Left kidney (tissue), 8 donors: ENCODE measurements at places on chromosomes 16 and 17.
A peak's percentile ranks its signal among the peaks of the same experiment; 100 is the strongest.

DNA sequence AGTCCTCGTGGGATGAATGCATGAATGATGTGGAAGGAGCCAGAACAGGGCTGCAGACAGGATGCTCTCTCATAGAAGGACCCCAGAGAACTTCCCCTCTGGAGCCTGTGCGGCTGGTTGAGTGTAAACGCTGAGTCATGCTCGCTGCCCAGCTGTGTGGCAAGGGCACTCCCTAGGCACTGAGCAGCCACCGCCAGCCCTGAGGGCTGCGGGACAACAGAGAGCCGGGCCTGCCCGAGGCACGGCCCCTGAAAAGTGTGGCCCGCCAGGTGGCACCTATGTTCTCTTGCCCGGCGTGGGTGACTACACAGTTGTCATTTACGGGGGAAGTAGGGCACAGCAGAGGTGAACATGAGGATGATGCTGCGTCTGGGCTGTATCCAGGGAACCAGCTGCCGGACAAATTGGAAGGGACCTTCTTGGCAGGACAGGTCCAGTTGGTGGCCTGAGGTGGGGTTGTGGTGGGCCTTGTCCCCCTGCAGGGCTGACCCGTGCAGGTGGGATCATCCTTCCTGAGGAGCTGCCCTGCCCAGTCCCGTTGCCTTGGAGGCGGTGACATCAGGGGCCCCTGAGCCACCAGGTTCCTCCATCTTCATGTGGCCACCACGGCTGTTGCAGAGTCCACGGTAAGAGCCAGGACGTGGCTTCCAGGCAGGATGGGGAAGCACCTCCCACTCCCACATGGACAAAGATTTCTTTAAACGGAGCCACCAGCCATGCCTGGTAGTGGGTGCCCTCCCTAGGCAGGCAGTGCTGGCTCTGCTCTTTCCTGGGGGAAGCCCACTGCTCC lies 94.8 kb upstream of the CBX4 start:
- DNase-seq: no peak

GRCh38 chr17:43714465-43715149 lies 44.0 kb downstream of the SOST start:
- no peak for DNase-seq

GRCh38 chr16:31695667-31696066 lies 168.0 kb downstream of the AHSP start:
- peak; percentile 19 for DNase-seq

GRCh38 chr16:22206842-22207714 lies 1.0 kb downstream of the EEF2K start:
- DNase-seq: no peak

DNA sequence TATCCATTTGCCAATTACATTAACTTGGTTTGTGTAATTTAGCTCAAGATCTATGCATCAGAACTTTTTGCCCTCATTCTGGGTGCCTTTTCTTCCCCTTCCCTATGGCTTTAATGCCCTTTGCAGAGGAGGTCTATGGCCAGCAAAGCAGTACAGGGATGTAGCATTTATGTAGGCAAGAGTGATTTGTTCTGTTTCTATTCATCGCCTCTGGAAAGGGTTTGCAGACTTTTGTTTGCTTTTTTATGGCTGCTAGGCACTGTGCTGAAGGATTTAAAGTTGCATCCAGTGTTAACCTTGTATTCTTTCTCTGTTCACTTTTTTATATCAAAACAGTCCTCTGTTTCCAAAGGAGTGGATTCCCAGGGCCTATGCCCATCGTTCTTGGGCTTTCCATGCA lies 78.0 kb downstream of the ANKFN1 start:
- no peak for DNase-seq

GRCh38 chr16:14013571-14014283 lies 57.4 kb upstream of the MRTFB start:
- DNase-seq: peak; percentile 79

GRCh38 chr16:27341549-27341948 lies 27.8 kb downstream of the IL4R start:
- no peak for DNase-seq

- DNase-seq: no peak
Observed at GRCh38 chr16:951660-952301, 19.0 kb downstream of the LMF1 start.

GRCh38 chr16:54459509-54460262 lies 173.1 kb upstream of the IRX3 start:
- DNase-seq: no peak

- DNase-seq: no peak
Observed at GRCh38 chr17:52170963-52171572, 12.6 kb upstream of the CA10 start.

GRCh38 chr16:83581994-83582747 lies 225.6 kb upstream of the HSBP1 start:
- DNase-seq: no peak

- no peak for DNase-seq
Observed at GRCh38 chr17:44077595-44077909, 7.0 kb downstream of the G6PC3 start.

GRCh38 chr17:64648234-64648633 lies 13.9 kb downstream of the SMURF2 start:
- DNase-seq: no peak

GRCh38 chr17:73311428-73311780 lies 397 bp downstream of the CDC42EP4 start:
- no peak for DNase-seq

DNA sequence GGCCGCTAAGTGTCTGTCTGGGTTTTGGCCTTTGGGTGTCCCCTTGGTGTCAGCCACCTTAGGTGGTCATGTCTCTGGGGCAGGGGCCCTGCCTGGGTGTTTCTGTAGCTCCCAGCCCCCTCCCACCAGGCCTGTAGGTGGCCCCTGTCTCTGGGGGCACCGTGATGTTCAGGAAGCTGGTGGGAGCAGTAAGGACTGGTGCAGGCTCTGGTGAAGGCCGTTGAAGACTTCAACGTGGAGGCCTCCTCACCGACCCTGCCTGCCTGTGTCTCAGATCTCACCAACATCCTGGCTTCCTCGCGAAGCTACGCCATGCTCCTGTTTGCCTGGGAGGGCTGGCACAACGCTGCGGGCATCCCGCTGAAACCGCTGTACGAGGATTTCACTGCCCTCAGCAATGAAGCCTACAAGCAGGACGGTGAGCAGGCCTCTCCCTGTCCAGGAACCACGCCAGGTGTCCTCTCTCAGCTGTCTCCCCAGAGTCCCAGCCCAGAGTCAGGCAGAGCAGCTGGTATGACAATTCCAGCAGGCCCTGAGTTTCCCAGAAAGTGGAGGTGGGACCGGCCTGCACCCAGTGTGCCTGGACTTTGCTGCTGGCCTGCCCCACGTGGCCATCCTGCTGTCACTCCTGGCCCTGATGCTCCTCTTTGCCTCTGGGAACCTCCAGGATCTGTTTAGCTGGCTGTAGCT lies 2.8 kb downstream of the ACE start:
- no peak for DNase-seq

- DNase-seq: no peak
Observed at GRCh38 chr16:25875956-25876598, 184.3 kb downstream of the HS3ST4 start.

GRCh38 chr16:57000271-57001025 lies 11.1 kb downstream of the NLRC5 start:
- no peak for DNase-seq

DNA sequence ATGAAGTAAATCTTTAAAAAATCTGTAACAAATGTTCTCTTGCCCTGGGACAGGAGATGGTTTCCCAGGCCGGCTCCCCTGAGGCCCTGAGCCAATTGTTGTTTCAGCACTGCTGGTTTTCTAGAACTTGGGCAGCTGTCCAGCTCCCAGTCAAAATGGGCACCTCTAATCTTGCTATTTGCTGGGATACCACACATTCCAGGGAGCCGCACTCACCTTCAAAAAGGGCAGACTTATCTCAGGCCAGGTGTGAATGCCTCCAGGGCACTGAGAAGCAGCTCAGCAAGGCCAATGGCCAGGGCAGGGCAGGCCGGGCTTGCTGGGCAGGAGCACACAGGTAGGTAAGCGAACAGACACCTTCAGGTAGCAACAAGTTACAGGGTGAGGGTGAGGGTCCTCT lies 24.4 kb downstream of the TRIM16 start:
- DNase-seq: no peak

DNA sequence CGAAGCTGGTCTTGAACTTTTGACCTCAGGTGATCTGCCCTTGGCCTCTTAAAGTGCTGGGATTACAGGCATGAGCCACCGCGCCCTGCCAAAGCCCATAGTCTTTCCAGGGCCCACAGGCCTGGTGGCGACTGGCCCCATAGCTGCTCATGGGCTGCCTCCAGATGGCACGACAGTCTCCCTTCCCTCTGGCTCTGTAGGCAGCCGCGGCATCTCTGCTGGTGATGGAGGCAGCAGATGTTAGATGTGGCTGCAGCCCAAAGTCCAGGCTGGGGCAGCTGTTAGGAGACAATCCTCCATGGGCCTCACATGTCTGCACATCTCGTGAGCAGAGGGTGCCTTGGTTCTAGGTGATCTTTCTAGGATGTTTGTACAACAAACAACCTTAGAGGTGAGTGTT lies 69.7 kb upstream of the DNAJA2 start:
- DNase-seq: no peak

DNA sequence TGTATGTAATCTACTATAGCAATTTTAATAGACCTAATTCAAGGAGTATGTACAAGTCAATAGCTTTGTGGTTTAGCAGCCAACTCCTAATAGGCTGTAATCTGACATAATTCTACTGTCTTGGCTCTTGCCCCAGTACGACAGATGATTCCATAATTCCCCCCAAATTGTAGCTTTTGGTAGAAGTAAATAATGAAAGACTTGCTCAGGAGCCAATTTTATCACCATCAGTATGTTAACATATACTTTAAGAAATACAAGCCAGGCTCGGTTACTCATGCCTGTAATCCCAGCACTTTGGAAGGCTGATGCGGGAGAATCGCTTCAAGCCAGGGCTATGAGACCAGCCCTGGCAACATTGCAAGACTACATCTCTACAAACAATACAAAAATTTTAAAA lies 53.9 kb downstream of the AP2B1 start:
- no peak for DNase-seq

DNA sequence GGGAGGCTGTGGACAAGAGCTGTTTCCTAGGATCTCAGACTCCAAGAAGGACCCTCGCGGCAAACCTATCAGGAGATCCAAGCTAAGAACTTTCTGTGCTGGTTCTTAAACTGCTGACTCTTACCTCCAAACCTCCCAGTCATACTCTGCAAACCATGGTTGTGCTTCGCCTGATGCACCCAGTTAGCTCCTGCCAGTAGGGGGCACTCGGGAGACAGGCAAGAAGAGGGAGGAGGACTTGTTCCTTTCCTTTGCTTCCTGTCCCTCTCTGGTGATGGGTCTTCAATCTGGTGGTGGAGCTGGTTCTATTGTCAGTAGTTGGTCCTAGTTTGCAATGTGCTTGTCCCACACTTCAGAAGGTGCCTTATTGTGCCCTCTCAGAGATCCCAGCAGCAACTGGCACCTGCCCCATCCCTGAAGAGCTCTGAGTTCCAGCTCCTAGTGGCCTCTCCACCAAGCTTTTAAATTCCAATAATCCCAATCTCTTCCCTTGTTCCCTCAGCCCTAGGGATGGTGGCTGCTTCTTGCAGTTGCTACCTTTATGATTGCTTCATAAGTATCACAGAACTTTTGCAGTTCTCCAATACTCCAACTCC lies 113.5 kb upstream of the RPL38 start:
- DNase-seq: no peak

DNA sequence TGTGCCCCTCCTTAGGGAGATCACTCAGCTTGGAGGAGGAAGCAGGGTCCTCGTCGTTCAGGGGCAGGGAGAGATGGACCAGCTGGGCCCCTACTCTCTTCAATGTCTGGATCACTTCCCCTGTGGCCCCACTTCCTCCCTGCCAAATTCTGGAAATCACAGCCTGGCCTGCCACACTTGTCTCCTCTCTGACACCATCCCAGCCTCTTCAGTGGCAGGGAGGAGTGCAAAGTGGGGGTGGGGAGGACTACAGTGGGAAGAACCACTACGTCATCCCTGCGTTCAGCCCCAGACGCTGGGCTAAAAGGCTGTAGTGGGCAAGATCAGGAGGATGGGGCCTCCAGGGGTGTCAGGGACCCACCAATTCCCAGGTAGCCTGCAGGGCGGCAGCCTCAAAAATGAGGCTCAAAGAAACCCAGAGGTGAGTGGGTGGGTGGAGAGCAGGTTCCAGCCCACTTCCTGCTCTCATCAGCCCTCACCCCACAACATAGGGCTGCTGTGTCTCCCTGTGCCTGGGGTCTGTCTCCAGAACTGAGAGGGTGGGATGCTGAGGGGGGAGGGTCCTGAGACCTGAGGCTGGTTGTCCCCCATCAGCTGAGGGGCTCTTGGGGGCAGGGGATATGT lies 25.0 kb upstream of the TAC4 start:
- DNase-seq: no peak

DNA sequence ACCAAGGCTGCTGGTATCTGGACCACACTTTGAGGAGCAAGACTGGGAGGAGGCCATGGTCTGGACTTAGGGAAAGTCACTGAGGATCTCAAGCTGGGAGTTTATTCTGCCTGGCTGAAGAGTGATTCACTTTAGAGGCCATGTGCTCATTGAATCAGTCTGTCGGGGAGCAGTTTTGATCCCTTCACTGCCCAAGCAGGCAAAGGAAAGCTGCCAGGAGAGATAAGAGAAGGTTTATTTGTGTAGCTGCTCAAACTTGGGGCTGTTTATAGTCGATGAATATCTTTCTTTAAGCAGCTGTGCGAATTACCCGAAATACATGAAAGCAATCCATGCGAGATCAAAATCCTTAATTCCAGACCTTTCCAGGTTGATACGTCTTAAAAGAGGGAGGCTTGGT lies 544.4 kb upstream of the EEF2KMT start:
- no peak for DNase-seq

DNA sequence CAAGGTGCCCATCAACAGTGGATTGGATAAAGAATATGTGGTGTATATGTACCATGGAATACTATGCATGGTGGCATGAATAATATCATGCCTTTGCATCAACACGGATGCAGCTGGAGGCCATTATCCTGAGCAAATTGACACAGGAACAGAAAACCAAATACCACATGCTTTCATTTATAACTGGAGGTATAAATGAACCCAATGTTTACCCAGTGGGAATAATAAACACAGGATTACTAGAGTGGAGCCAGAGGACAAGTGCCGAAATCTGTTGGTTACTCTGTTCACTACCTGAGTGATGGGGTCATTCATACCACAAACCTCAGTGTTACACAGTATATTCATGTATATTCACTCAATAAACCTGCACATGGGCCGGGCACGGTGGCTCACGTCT lies 125.2 kb downstream of the CDH11 start:
- DNase-seq: no peak

GRCh38 chr17:48294020-48294805 lies 135.8 kb downstream of the SKAP1 start:
- no peak for DNase-seq

DNA sequence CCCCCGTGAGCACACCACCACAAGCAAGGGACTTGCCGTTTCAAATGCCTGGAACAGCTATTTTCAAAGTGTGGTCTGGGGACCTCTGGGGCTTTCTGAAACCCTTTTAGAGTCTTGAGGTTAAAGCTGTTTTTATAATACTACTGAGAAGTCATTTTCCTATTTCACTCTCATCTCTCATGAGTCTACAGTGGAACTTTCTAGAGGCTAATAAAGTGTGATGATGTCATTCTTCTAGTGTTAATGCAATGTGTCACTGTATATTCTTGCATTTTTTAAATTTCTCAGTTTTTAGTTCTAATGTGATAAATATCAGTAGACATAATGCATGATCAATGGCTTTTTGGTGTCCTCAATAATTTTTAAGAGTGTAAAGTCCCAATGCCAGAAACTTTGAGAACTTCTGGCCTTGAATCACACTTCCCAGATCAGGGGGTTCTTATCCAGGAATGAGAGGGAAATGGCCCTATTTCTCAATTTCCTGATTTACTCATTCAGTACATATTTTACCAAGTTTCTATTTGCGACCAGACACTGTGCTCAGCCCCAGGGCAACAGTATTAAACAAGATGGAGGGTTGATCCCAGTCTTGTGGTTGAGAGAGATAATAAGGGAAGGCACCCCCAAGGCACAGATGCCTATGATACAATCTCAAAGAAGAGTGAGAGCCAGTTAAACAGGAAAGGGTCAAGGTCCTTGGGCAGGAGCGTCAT lies 444.0 kb downstream of the HS3ST3B1 start:
- no peak for DNase-seq
